Psoas muscle (tissue), 8 donors: ENCODE measurements at places on chromosomes 4 and X.

DNA sequence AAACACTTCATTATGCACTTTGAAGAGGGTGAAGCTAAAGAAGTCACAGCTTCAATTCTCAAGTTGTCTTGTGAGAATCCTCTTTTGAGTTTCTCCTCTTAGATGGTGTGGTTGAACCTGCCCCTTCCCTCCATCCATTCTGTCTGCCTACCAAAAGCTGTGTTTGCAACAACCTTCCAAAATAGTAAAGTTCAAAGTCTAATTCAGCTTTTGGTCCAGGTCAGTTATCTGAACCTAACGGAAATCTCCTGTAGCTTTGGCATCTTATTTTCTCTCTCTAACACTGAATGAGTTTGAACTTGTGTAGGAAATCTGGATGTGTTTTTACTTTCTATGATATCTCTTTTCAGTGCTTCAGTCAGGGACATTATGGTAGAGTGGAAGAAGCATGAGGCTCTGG lies 201.7 kb upstream of the AR start:
- no peak for DNase-seq
- H3K4me1 ChIP-seq, result no peaks in the 10 kb centered on the region
- H3K27me3 ChIP-seq, result peaks cover 3% of the 10 kb centered on the region
- H3K4me3 ChIP-seq, result no peak overlapping the region
- no peak overlapping the region for H3K27ac ChIP-seq
- H3K36me3 ChIP-seq, result no peaks in the 10 kb centered on the region

DNA sequence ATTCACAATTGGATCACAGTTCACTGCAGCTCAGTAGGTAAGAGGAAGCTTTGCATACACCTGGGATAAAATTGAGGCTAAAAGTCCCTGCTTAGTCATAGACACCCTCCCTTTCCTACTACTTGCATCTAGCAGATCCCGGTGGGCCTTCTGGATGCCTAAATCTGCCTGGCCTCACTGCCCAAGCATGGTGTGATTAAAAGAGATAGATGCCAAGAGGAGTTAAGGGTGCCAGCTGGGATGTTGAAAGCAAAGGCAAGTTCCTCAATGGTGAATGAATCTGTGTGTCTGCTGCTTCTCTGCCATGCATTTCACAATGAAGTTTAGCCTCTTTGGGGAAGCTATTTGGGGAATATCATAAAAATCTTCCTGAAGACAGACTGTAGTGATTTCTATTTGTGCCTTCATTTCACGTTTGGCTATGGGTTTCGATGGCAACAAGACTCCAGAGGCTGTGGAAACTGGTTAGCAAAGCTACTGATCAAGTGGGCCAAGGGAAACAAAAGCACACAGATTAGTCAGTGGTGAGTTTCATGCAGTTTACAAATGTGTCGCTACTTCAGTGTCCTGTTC lies 534.0 kb downstream of the ANKRD50 start:
- H3K27me3 ChIP-seq, result no peaks in the 10 kb centered on the region
- H3K4me1 ChIP-seq, result no peaks in the 10 kb centered on the region
- no peaks in the 10 kb centered on the region for H3K36me3 ChIP-seq
- no peak overlapping the region for H3K4me3 ChIP-seq
- no peak overlapping the region for H3K27ac ChIP-seq
- no peak for DNase-seq

DNA sequence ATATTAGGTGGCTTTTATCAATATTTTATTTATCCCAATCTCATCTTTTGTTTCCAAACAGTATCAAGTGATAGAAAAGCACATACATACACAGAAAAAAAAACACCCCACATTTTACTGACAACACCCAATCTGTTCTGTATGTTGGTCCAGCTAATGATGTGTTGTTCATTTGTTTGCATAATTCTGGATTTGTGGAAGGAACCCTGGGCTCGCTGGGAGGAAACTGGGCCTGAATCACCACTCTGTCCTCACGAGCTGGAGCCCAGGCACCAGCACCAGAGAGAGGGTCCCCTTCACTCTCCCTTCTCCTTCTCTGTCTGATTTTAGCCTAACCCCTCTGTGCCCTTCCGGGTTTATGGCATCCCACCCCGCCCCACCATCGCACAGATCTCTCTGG lies 79.8 kb downstream of the PSAPL1 start:
- H3K27me3 ChIP-seq, result no peaks in the 10 kb centered on the region
- no peak overlapping the region for H3K27ac ChIP-seq
- no peak for DNase-seq
- H3K4me1 ChIP-seq, result peaks cover 9% of the 10 kb centered on the region
- H3K36me3 ChIP-seq, result no peaks in the 10 kb centered on the region

DNA sequence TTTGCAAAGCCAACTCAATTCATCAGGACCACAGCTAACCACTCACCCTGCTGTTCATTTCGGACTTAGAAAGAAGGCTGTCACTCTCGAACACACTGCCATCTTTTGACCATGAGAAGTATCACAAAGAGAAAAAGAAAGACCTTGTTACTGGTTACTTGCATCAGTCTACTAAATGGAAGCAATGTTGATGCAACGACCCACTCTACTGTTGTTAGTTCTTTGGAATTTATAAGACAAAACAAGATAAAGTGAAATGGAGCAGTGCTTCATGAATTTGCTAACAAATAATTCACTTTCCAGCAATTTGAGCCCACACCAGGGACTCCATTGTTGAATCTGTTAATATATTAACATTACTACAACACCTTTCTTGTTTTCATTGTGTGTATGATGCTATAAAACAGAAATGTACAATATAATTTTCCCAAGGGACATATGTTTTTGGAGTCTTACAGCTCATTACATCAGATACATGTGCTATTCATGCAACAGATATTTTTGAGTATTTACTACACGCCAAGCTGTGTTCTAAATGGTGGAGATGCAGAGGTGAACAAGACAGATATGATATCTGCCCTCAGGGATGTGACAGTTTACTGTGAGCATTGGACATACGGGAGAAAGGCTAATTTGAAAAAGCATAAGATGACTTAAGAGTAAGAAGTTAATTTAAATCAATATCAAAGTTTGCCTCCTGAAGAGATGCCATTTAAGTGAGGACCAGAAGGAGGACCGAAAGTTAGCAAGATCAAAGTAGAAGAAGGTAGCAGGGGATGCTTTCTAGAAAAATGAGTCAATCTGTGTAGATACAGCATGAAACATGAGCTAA lies 87.2 kb downstream of the AREG start:
- H3K27me3 ChIP-seq, result no peaks in the 10 kb centered on the region
- H3K36me3 ChIP-seq, result no peaks in the 10 kb centered on the region
- H3K27ac ChIP-seq, result no peak overlapping the region
- no peaks in the 10 kb centered on the region for H3K4me1 ChIP-seq
- no peak overlapping the region for H3K4me3 ChIP-seq

- no peaks in the 10 kb centered on the region for H3K27me3 ChIP-seq
- H3K27ac ChIP-seq, result no peak overlapping the region
- no peak overlapping the region for H3K4me3 ChIP-seq
- peaks cover 1% of the 10 kb centered on the region for H3K36me3 ChIP-seq
- DNase-seq, result no peak
These were observed 14.3 kb downstream of the SLC10A6 start for GRCh38 chr4:86834901-86835300.

DNA sequence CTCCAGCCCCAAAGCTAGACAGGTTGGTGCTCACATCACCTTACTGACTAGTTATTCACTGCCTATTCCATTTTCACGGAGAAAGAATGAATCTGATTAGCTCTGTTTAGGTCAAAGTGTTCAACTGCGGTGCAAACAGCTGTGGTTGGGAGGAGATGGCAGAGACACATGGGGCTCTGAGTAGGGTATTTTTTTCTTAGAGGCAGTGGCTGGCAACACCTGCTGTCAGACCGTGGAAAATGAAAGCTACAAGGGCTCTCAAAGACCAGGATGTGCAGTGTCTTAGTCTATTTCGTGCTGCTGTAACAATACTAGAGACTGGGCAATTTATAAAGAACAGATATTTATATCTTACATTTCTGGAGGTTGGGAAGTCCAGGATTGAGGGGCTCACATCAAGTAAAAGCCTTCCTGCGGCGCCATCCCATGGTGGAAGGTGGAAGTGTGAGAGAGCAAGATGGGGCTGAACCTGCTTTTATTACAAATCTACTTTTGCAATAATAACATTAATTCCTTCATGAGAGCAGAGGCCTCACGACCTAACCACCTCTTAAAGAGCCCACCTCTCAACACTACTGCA lies 10.6 kb downstream of the NYX start:
- no peak overlapping the region for H3K4me3 ChIP-seq
- no peaks in the 10 kb centered on the region for H3K4me1 ChIP-seq
- no peaks in the 10 kb centered on the region for H3K36me3 ChIP-seq
- no peaks in the 10 kb centered on the region for H3K27me3 ChIP-seq
- DNase-seq, result no peak

- H3K36me3 ChIP-seq, result peaks cover 59% of the 10 kb centered on the region
- no peak overlapping the region for H3K4me3 ChIP-seq
- H3K27ac ChIP-seq, result no peak overlapping the region
- no peaks in the 10 kb centered on the region for H3K27me3 ChIP-seq
These were observed 10.2 kb downstream of the CBR4 start for GRCh38 chr4:168999809-169000208.

- no peak overlapping the region for H3K27ac ChIP-seq
- no peak for DNase-seq
- no peaks in the 10 kb centered on the region for H3K36me3 ChIP-seq
- no peak overlapping the region for H3K4me3 ChIP-seq
- no peaks in the 10 kb centered on the region for H3K27me3 ChIP-seq
These were observed 38.0 kb downstream of the KIT start for GRCh38 chr4:54695788-54696187.

GRCh38 chrX:119228512-119229252 lies 7.4 kb upstream of the PGRMC1 start:
- no peak for DNase-seq
- no peaks in the 10 kb centered on the region for H3K4me1 ChIP-seq
- H3K27ac ChIP-seq, result no peak overlapping the region
- peaks cover 8% of the 10 kb centered on the region for H3K27me3 ChIP-seq
- H3K4me3 ChIP-seq, result no peak overlapping the region
- H3K36me3 ChIP-seq, result no peaks in the 10 kb centered on the region

DNA sequence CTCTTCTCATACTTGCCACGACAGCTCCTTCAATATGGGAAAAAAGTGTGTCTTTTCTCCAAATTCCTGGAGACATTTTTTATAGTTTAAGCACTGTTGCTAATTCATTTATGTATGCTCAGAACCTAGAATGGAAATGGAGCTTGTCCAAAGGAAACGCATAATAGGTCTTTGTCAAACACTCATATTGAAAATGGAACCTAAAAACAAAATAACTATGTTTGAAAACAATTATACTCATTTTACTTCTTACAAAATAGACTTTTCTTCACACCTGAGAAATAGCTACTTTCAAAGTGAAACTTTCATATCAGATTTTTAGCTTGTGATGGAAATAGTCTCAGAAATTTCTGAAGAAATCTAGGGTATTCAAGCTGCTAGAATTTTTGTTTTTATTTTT lies 529.7 kb upstream of the BOD1L1 start:
- no peak overlapping the region for H3K4me3 ChIP-seq
- H3K36me3 ChIP-seq, result no peaks in the 10 kb centered on the region
- H3K27ac ChIP-seq, result no peak overlapping the region
- H3K4me1 ChIP-seq, result no peaks in the 10 kb centered on the region

- DNase-seq, result no peak
- no peaks in the 10 kb centered on the region for H3K36me3 ChIP-seq
- H3K27me3 ChIP-seq, result no peaks in the 10 kb centered on the region
- no peak overlapping the region for H3K4me3 ChIP-seq
- H3K27ac ChIP-seq, result no peak overlapping the region
These were observed 57.5 kb downstream of the PCDH18 start for GRCh38 chr4:137474711-137475301.

DNA sequence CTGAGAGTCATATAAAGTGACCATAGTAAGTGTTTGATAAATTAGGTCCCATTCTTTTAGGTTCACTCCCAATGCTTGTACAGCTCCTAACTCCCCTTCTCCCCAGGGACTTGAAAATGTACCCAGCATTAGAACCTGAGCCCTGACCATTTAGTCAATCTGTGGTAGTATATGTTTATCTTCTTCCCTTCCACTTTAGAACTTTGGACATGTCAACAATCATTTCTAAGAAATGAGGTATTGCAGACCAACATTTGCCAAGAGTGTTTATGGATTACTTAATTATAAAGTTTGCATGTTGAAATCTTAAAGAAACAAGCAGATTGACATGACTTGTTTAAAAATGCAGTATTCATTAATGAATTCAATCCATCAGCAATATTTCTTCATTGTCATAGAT lies 26.0 kb downstream of the AFM start:
- H3K4me1 ChIP-seq, result no peaks in the 10 kb centered on the region
- H3K4me3 ChIP-seq, result no peak overlapping the region
- no peak for DNase-seq
- no peaks in the 10 kb centered on the region for H3K27me3 ChIP-seq
- H3K36me3 ChIP-seq, result no peaks in the 10 kb centered on the region

DNA sequence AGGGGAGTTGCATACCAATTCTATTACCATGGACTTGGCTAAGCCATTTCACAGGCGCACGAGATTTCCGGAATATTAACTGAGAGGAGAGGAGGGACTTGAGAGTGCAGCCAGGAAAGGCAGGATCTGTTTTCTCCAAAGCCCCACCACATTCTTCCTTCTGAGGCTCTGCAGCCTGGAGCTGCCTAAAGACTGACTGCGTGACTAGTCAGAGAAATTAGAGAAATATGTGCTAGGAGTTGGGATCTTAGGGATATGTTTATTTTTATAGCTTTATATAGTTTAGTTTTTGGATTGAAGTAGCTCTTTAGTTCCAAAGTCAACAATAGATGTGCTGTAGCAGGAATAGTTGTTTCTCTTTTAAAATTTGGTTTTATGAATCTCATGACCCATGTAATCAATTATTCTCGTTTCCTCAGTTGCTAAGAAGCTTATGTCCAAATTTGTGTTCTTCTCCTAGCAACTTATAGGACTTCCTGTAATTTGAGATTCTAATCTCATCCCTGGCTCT lies 300.1 kb upstream of the DDX53 start:
- H3K4me1 ChIP-seq, result no peaks in the 10 kb centered on the region
- H3K27ac ChIP-seq, result no peak overlapping the region
- no peak overlapping the region for H3K4me3 ChIP-seq
- no peak for DNase-seq

- no peaks in the 10 kb centered on the region for H3K36me3 ChIP-seq
- no peak overlapping the region for H3K4me3 ChIP-seq
- H3K4me1 ChIP-seq, result no peaks in the 10 kb centered on the region
- H3K27ac ChIP-seq, result no peak overlapping the region
These were observed 230.6 kb downstream of the PCDH7 start for GRCh38 chr4:30950737-30951136.

DNA sequence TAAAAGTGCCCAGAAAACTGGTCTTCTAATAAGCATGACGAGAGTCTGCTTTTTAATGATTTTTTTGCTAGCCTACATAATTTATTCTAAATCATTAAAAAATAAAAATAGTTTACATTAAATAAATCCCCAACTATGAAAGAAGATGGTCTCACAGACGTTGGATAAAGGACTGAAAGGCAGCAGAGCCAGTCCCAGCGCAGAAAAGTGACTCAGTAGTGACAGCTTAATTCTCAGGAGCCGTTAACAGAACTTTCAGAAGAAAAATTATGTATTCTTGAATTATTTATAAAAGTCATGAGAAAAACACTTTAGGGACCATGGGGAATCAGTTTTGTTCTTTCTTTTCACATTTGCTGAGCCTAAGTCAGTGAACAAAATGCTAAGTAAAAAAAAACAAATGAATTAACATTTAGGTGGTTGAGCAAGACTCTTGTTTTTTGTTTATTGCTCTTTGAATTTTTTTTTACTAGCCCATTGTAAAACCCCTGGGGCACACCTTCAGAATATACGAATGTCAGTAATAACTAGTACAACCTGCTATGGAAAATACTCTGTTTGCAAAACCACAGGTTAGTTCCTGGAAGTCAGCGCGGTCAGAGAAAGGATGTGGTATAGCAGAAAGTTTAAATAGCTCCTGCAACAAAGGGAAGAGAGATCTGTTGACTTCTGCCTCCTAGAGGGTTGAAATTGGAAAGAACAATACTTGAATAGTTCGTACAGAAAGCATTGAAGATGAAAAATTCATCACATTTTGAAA lies 50.4 kb upstream of the CCDC160 start:
- no peak overlapping the region for H3K27ac ChIP-seq
- H3K36me3 ChIP-seq, result no peaks in the 10 kb centered on the region
- H3K4me3 ChIP-seq, result no peak overlapping the region
- no peak for DNase-seq
- no peaks in the 10 kb centered on the region for H3K27me3 ChIP-seq
